NCI-H2081 treated with DMSO at 0.1 percent for 48 hours (cell line): ENCODE measurements at places on chromosomes 5 and 9.
A peak's percentile ranks its signal among the peaks of the same experiment; 100 is the strongest.

DNA sequence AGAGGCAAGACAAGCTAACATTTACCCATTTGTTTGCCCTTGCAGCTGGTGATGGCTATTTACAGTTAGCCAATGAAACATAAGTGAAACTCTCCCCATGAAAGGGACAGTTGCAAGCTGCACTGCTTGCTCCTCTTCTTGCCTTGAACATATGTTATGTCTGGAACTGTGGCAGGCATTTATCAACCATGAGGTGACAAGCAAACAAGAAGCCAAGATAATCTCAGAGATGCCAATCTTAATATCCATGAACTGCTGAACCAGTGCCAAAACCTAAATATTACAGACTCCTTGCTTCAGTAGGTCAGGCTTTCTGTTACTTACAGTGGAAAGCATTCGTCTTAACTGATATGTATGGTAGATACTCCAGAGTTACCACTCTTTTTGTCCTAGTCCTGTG, 133.4 kb downstream of the ACTBL2 start:
- no peak for DNase-seq

GRCh38 chr5:168165221-168165914, 126.1 kb upstream of the WWC1 start:
- peak; percentile 82 for DNase-seq

DNA sequence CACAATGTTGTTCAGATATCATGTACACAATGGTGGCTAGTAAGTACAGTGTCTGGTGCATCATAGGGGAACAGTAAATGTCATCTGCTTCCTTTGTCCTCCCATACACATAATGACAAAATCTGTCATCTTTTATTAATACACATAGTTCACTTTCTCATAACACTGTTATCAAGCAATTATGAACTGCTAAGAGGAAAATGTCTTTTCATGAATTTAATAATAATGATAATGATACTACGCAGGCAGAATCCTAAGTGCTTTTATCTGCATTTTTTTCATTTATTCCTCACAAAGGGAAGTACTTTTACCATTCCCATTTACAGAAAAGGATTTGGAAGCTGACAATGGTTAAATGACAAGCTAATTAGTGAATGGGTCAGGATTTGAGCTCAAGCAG, 35.7 kb downstream of the DPYSL3 start:
- no peak for DNase-seq

GRCh38 chr5:19568004-19568403, 420.0 kb downstream of the CDH18 start:
- DNase-seq, result no peak

DNA sequence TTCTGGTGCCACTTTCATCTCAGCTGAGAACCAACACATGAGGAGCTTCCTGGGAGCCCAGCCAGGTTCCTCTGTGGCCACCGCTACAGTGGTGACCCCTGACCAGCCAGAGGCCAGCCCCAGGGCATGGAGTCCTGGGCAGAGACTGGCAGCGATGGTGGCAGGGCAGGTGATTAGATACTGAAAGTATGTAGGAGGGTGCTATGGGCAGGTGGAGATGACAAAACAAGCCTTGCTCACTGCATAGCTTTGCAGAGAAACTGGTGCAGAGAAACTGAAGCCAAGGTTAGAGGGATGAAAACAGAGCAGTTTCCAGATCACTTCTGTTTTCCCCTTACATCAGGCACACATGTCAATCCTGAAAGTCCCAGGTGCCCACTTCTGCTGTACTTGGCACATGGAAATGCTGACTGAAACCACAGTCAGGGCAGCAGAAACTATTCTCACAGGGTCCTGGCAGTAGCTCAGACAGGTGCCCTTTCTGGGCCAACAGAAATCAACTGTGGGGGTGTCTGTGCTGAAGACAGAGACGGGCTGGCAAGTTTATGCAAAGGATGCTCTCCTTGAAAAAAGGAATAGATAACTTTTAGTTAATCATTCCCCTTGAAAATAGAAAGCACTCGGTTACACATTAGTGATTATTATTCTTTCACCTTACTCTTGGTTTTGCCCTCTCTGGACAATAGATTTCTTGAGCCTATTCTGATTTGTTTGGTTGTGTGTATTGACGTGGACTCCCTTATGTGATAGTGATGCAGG, 90.3 kb downstream of the ANKRD55 start:
- no peak for DNase-seq

GRCh38 chr5:5886812-5887486, 464.5 kb downstream of the ICE1 start:
- DNase-seq, result peak; percentile 24

GRCh38 chr5:76503929-76504328, 100.8 kb downstream of the IQGAP2 start:
- DNase-seq, result no peak

DNA sequence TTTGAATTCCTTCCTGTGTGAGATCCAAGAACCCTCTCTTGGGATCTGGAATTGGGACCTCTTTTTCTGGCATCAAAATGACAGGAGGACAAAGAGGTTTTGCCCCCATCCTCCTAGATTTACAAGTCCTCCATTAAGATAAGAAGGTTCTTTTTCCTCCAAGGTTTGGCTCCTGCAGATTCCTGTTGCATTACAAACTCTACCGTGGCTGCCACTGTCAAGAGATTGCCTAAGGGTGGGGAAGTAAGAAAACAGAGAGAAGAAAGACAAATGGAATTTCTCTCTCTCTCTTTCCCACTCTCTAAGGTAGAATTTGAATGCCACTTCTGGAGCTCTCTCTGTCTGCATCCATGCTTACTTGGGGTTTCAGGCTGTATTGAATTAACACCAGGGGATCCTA, 12.0 kb upstream of the SVEP1 start:
- no peak for DNase-seq

GRCh38 chr9:684941-685340, 156.6 kb upstream of the DMRT1 start:
- no peak for DNase-seq

DNA sequence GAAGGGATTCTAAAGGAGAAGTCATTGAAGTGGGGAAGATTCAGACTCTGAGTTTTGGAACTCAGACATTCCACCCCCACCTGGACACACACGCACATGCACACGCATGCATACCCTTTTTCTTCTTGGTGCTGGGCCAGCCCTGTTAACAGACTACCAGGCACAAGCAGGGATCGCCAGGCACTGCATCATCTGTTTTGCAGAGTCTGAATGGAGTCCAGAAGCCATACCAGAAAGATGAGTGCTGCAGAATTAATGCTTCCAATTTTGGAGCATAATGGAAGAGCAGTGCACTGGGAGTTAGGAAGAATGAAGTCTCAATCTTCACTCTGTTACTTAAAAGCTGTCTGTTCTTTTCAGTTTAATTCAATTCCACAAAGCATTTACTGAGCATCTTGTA, 95.5 kb downstream of the PDE8B start:
- DNase-seq, result no peak

GRCh38 chr9:83296123-83296522, 233.2 kb upstream of the RASEF start:
- DNase-seq, result no peak

- DNase-seq, result no peak
Observed at GRCh38 chr5:133998807-133999206, 6.0 kb downstream of the VDAC1 start.

- DNase-seq, result no peak
Observed at GRCh38 chr5:149089796-149090195, 26.9 kb upstream of the SH3TC2 start.

GRCh38 chr9:128987805-128988204, 40.3 kb downstream of the NUP188 start:
- no peak for DNase-seq

- DNase-seq, result no peak
Observed at GRCh38 chr5:34041247-34041972, 1.6 kb downstream of the C1QTNF3 start.

- DNase-seq, result no peak
Observed at GRCh38 chr9:137277329-137278041, at the start of gene TOR4A. Gene TOR4A, plus strand, starts transcription at chr9:137277726. Its CDS starts 964 bp downstream, at chr9:137278690.

DNA sequence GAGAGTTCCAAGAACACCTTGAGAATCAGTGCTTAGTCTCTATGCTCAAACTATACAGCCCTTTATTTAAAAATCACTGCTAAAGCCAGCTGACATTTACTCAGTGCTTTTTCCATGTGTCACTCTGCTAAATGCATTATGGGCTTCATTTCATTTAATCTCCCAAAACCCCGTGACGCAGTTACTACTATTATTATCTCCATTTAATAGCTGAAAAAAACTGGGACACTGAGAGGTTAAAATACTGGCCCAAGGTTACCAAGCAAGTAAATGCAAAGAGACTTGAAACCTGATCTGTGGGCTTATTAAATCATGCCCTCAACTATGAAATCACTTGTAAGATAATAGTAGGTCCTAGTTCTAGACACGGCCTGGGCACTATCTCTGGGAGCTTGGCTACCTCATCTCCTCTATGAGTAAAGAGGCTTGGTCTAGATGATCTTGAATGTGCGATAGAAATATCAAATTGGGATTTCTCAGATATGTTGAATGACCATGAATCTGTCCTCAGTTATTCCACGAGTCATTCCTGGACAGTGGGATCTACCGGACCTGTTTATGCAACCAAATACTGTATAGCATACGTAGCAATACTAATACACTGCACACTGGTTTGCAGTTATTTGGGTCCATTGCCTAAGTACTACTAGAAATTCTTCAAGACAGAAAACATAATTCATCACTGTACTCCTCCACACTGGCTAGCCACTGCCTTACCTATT, 32.3 kb downstream of the MARCHF11 start:
- no peak for DNase-seq

DNA sequence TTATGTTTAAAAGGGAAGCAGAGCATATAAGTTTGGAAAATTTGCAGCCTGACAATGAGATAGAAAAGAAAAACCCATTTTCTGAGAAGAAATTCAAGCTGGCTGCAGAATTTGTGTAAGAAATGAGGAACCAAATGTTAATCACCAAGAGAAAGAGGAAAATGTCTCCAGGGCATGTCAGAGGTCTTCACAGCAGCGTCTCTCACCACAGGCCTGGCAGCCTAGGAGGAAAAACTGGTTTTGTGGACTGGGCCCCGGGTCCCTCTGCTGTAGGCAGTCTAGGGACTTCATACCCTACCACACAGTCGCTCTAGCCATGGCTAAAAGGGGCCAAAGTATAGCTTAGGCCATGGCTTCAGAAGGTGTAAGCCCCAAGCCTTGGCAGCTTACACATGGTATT, 32.1 kb upstream of the HSD17B4 start:
- no peak for DNase-seq
